ENCODE measurements at places on chromosomes 3 and 15.

DNA sequence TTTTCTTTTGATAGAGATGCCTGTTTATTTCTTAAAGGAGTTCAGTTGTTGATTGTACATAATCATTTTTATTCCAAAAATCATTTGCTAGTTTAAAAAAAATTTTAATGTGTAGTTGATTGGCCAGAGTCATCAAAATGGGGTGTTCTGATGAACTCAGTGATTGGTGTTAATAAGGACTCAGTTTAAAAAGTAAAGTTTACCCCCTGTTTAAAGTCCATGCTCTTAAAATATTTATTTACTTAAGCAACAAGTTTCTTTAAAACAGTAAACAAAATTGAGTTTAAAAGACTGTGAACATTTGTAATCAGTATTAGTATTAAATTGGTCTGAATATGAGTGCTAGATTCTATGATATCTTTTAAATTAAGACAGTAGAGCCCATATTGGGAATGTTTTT lies 56.0 kb downstream of the MEF2A start:
- DNase-seq, result no peak

- no peak for DNase-seq
These were observed 1.3 kb upstream of the INSYN1 start for GRCh38 chr15:73754461-73754860.

GRCh38 chr3:180102134-180102533 lies 65.4 kb upstream of the PEX5L start:
- no peak for DNase-seq

DNA sequence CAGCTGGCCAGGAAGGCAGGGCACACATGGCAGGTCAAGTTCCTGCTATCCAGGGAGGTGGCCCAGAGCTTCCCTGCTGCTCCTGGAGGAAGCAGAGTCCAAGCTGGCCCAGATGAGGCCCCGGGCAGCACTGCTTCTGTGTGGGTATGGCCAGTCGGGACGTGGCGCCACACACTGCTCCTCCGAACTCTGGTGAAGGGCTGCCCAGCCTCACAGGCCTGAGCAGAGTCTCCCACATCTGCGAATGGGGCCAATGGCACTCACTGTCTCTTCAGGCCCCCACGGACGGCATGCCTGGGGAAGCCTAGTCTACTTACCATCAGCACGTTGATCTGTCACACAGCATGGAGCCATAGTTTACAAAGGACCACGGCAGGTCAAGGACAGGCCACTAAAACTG lies 2.5 kb upstream of the PLA2G4F start:
- no peak for DNase-seq

GRCh38 chr15:57591237-57591821 lies 375 bp upstream of the MYZAP start:
- no peak for DNase-seq

- DNase-seq, result no peak
These were observed 20.5 kb downstream of the PRR23E start for GRCh38 chr3:127213381-127213918.

DNA sequence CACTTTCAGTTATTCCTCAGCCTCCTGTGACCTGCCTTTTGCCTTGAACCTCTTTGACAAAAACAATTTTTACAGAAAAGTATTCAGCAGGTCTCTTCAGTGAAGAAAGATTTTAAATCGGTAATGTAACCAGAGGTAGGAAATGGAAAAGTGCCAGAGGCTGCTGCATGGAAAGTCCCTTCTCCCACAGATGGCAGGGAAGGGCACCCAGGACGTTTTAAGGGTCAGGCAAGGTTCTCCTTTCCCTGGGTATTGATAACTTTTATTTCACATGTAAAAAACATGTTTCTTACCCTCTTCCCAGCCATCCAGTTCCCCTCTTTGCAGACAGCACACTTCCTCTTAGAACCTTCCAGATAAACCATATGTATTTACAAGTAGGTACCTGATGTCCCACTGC lies 185.6 kb downstream of the OR4M2 start:
- no peak for DNase-seq

GRCh38 chr3:46276497-46277099 lies 34.3 kb downstream of the CCR3 start:
- no peak for DNase-seq

DNA sequence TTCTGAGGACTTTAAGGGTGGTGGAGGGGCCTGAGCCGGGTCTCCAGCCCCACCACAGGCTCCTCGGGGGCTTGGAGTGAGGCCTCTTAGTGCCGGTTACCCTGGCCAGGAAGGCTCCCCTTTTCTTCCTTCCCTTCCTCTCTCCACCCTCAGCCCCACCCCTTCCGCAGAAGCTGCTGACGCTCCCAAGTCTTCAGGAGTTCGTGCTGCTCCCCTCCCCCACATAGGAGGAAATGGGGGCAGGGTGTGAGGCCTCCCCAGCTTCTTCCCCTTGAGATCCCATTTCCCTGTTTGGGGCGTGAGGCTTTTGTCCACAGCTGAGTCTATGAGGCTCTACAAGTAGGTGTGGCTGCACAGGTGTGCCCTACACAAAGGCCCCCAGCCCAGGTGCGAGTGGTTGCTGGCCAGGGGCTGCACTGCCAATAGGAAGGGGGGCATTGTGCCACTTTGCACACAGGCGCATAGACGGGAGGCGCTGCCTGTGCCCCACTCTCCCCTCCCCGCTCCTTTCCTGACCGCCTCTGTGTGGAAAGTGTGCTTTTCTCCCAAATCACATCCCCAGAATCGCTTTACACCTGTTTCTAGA lies 915 bp upstream of the CALML4 start:
- no peak for DNase-seq

GRCh38 chr3:181987736-181988135 lies 276.0 kb downstream of the SOX2 start:
- no peak for DNase-seq

GRCh38 chr3:23874359-23875112 lies 42.3 kb downstream of the NKIRAS1 start:
- no peak for DNase-seq

- DNase-seq, result no peak
These were observed 37.2 kb downstream of the AP4E1 start for GRCh38 chr15:50945725-50946124.

DNA sequence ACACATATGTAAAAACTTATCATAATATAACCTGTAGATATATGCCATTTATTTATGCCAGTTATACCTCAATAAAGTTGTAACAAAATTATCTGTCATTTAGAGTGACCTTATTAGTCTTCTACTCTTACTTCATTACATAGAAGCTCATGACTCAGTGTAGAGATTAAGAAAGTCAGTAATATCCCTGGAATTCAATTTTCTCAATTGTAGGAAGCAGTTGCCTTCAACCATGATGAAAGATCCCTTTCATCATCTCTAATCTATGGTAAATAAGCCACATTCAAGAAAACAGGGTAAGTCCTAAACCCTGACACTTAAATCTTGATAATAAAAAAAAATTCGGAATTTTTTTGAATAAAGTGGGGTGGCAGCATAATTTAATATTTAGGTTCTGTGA lies 216.5 kb upstream of the PEX5L start:
- DNase-seq, result peak; percentile 8

DNA sequence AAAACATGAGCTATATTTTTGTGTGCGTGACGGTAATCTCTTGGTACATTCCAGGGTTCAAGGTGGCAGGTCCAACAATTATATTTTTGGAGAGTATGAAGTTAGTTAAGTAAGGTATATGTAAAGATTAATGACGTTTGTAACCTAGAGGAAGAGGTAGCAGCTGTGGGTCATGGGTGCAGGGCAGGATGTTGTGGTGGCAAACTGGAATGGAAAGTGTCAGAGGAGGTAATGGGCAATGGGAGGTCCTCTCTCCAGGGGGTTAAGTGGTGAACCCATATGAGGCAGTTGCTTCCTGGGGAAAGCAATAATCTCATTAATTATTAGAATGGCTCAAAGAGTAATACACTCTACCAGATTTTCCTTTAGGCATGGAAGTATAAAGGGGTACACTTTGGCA lies 1.0 kb upstream of the CD200R1L start:
- DNase-seq, result no peak

GRCh38 chr3:11136830-11137626 lies 17.3 kb upstream of the HRH1 start:
- peak; percentile 100 for DNase-seq

DNA sequence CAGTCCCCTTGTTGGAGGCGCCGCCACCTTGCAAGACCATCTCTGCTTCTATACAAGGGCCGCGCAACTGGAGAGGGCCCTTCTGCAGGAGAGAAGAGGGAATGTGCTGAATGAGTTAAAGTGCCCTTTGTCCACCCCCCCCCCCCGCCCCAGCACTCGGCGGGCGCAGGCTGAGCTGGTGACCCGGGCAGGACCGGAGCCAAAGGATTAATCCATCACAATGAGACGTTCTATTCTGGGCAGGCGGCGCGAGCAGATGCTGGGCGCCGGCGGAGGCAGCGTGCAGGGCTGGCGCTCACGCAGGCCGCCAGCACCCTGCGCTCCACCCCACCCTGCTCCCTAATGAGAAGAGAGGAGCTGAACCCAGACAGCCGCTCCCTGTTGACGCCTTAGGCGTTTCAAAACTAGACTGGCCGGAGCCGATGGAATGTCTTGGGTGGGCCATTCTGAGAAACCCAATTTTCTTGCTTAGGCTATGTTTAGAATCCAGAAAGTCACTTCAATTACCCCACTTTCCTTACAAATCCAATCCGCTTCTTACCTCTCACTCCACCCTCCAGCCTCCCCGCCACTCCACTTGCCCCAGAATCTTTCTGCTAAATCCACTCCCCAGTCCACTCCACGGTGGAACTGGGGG lies 32.9 kb downstream of the GJD2 start:
- peak; percentile 52 for DNase-seq

- no peak for DNase-seq
These were observed 181.4 kb upstream of the GRM7 start for GRCh38 chr3:6679510-6679909.

DNA sequence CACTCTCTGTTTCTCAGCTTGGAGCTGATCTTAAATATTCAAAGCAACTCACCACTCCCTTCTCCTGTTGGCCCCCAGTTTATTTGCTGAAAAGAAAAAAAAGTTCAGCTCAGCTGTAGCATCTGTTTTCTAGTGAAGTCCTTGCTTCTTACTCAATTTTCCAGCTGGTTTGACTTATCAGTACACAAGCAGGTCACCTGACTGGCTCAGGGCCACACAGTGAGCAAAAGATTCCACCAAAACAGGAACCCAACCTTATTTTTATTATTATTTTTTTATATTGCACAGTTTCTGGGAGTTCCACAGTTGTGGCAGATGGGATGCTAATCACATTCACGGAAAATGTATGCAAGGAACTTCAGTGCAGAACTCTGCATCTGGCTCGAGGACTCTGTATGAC lies 390.7 kb upstream of the RGMA start:
- no peak for DNase-seq

DNA sequence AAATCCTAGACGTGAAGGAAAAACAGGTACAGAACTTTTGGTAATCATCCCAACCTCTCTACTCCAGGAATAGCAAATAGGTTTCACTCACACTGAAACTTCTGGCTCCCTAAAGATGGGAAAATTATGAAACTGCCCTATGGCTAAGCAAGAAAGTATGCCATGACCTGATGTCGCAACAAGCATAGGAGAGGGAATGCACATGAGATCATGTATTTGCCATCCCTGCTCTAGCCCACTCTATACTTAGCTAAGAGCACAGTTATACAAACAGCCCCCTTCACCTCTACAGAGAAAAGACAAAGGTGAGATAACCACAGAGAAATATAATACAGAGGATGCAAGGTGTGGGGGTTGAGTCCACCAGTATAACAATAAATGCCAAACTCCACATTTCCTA lies 102.7 kb downstream of the TBC1D5 start:
- peak; percentile 65 for DNase-seq

GRCh38 chr15:66390678-66391077 lies 4.0 kb downstream of the MAP2K1 start:
- no peak for DNase-seq

DNA sequence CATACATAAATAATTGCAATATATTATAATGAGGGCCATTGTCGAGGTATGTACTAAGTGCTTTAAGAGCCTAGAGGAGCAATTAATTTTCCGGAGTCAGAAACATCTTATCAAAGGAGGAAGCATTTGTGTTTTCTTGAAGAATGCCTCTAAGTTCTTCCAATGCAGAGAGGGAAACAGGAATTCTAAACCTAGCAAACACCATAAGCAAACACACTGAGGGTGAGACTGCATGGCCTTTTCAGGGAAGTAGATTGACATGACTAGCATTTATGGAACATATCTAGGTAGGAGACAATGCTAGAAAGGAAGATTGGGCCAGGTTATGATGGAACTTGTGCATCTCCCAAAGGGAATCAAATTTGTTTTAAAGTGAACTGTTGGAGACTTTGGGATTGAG lies 7.2 kb upstream of the PLCL2 start:
- no peak for DNase-seq

- DNase-seq, result no peak
These were observed 140.0 kb downstream of the SNRK start for GRCh38 chr3:43426388-43426787.
